Umbilical cord (tissue), 2 donors: ENCODE measurements at places on chromosomes 5 and 9. TPM values are rescaled to one million over a fixed set of nuclear protein-coding genes. Genes with fewer than 3 reads are reported as not detected.

Gene WDR38
- not detected for total RNA-seq

Gene PCDHGA3
- 2.2 TPM for total RNA-seq

Gene NREP
- total RNA-seq = 216 TPM

Gene FGD3
- 4.8 TPM for total RNA-seq

Gene PCDHAC2
- 3.4 TPM for total RNA-seq

Gene SHC3
- total RNA-seq = 3.1 TPM

Gene SPOCK1
- 28.4 TPM for total RNA-seq

Gene CDC26
- 35.2 TPM for total RNA-seq

Gene LIFR
- 82.3 TPM for total RNA-seq

Gene KIF20A
- total RNA-seq = 6.0 TPM

Gene GLDC
- total RNA-seq = 3.4 TPM

Gene LCN10
- 2.2 TPM for total RNA-seq

Gene MRPL50
- total RNA-seq = 18.8 TPM

Gene CCL21
- not detected for total RNA-seq

Gene ENTPD2
- total RNA-seq = not detected

DNA sequence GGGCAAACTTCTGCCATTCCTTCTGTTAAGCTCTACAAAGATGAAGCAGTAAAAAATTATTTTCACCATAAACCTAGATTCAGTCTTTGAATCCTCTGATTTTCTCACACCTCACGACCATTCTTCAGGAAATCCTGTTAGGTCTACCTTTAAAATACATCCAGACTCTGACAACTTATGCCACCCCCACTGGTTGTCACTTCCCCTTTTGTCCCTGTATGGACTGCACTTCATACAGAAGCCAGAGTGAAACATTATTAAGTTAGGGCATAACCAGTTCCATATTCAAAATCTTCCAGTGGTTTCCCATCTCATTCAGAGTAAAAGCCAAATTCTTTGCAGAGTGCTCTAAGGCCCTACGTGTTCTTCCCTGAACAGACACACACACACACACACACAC lies 499.8 kb downstream of the RASEF start:
- DNase-seq = no peak

GRCh38 chr5:68285075-68285840 lies 69.7 kb downstream of the PIK3R1 start:
- no peak for DNase-seq

GRCh38 chr9:90815183-90815943 lies 13.7 kb downstream of the SYK start:
- peak; percentile 38 for DNase-seq

GRCh38 chr5:142636093-142636492 lies 49.8 kb downstream of the FGF1 start:
- peak; percentile 56 for DNase-seq

DNA sequence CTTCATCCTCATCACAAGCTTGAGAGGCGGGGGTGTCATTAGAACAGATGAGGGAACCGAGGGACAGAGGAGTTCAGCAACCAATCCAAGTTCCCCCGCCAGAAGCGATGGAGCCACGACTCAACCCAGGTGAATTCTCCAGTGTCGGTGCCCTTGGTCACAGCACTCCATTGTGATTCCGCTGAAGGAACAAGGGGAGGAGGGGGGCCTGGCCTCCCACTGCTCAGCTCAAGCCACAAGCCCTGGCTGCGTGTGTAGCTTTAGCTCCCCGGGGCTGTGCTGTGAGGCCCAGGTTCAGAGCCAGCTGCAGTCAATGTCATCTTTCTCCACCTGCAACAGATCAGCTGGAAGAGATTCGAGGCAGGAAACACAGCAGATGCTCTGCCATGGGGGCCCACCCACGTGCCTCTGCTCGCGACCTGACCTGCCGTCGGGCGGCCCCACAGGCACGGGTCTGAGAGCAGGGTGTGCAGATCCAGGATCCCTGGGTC lies 72.6 kb downstream of the GTF3C4 start:
- no peak for DNase-seq

DNA sequence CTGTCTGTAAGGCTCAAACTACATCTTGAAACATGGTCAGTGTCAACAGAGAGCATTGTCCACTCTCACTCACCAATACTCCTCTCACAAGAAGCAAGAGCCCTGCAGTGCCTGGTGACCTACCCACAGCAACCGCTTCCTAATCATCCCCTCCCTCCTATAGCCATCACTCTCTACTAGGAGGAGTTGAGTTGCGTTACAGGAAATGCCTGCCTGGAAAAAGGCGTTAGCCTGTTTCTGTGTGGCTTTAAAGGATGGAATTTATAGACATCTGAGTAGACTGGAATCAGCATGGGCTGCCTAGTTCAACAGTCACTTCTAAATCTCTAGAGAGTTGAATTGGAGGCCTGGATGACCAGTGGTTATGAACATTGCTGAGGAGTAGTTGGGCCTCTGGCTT lies 108.3 kb upstream of the FER start:
- DNase-seq = peak; percentile 22

- DNase-seq = no peak
Observed at GRCh38 chr5:176412517-176413254, 3.7 kb downstream of the CLTB start.

- DNase-seq = peak; percentile 64
Observed at GRCh38 chr5:42494414-42494813, 71.2 kb downstream of the GHR start.

- DNase-seq = no peak
Observed at GRCh38 chr5:40022057-40022456, 597.3 kb upstream of the DAB2 start.

GRCh38 chr5:96812851-96813250 lies 5.1 kb upstream of the ERAP1 start:
- no peak for DNase-seq

DNA sequence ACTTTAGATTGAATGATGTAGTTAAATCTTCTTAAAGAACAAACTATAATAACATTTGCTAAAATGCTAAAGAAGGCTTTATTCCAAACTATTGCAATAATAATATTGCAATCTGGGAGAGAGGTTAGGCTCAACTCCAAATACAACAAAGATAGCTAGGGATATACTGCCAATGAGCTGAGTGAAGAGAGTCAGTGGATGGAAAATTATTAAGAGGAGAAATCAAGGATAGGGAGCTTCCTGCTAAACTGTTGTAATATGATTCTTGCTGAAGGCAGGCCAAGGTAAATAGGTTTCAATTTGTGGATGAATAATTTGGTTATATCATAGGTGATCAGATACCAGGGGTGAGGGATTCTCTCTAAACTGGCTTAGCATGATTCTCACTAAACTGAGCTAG lies 1651.5 kb downstream of the EFNA5 start:
- DNase-seq = peak; percentile 2

DNA sequence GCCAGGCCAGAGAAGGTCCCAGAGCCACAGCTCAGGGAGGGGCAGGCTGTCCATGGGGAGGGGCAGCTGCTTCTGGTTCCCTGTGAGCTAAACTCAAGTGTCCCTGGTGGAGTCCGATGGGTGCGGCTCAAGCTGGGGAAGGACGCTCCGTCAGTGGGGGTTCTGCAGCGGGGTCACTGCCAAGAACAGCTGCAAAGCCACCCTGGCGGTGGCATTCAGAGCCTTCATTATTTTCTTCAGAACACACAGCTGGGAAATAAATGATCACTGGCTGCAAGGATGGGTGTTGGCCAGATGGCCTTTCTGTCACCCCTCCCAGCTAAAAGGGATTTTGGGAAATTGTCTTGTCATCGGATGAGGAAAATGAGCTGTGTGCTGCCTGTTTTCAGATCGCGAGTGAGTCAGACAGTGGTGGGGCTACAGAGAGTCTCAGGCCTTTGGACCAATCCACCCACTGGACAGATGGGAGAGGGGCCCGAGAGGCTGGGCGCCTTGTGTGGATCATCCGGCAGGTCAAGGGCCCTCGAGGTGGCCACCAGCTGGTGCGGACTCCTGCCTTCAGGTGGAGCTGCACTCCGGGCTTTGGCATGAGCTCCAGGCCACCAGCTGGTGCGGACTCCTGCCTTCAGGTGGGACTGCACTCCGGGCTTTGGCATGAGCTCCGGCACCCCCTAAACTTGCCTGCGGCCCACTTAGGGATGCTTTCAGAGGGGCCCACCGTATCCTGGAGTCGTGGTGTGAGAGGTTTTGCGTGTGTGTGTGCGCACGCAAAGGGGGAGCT lies 17.9 kb upstream of the GFPT2 start:
- peak; percentile 33 for DNase-seq

DNA sequence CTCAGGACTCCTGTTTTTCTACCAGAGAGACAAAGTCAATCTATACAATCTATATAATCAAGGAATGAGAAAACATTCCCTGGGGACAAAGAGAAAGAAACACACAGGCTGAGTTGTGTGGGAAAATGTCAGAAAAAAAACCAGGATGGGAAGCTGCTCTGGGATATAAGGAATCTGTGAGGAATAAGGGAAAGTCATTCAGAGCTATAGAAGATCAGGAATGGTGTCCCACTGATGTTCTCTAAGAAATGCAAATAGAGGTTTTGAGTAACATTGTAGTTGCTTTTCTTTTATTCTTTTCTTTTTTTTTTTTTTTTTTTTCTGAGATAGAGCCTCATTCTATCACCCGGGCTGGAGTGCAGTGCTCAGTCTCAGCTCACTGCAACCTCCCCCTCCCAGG lies 605.9 kb upstream of the KLF4 start:
- no peak for DNase-seq

GRCh38 chr5:72108202-72109061 lies 1.2 kb downstream of the MAP1B start:
- peak; percentile 79 for DNase-seq

- DNase-seq = no peak
Observed at GRCh38 chr5:165305596-165305995, 1800.2 kb downstream of the MAT2B start.

DNA sequence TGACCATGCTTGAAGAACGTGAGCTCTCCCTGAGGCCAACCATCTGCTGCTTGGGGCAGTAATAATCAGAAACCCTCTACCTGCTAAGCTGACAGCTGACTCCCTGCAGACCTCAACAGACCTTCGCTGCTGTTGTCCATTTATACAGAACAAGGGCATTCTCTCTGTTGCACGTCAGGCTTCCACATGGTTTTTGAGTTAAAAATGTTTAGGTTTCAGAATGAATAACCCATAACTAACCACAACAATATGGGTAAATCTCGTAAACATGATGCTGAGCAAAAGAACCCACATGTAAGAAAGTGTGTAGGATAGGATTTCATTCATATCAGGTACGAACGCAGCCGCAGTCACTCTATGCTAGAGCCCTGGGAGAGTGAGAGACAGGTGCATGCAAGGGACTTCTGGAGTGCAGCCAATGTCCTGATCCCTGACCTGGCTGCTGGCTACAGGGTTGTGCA lies 348.5 kb downstream of the MED10 start:
- no peak for DNase-seq

- DNase-seq = peak; percentile 79
Observed at GRCh38 chr5:96434201-96434645, 1.2 kb upstream of the PCSK1 start.

- DNase-seq = no peak
Observed at GRCh38 chr5:178777520-178777919, 47.1 kb upstream of the ZNF354A start.

DNA sequence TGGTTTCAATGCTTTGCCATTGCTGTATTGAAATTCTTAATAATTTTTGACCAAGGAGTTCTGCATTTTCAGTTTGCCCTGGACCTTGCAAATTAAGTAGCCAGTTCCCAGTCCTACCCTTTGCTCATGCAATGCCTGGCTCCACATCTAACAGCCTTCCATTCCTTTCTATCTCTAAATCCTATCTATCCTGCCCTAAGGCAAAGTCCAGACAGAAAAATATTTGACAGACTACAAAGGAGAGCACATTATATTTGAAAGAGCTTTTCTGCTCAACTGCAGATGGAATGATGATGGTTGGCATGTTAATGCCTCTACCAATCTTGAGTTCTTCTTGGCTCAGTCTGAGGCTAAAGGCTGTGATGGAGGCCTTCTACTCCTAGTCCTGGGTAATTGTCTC lies 15.5 kb downstream of the SLC22A4 start:
- no peak for DNase-seq

DNA sequence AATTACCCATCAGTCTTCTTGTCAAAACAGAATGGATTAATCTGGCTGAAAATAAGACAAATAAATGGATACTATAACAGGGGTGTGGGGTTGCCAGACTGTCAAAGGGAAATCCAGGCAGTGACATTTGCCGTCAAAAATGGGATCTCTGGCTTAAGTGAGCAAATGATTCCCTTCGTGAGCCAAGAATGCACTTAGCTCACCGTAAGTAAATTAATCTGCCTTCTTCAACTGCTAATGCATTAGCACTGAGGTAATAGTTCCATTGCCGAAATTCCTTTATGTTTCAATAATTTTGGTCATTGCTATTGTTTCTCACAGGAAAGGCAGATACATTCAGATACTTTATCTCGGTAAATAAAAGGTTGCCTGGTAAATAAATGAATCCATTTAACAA lies 377.8 kb downstream of the KIAA0825 start:
- DNase-seq = no peak

GRCh38 chr5:38847559-38848347 lies 1.9 kb downstream of the OSMR start:
- DNase-seq = no peak

DNA sequence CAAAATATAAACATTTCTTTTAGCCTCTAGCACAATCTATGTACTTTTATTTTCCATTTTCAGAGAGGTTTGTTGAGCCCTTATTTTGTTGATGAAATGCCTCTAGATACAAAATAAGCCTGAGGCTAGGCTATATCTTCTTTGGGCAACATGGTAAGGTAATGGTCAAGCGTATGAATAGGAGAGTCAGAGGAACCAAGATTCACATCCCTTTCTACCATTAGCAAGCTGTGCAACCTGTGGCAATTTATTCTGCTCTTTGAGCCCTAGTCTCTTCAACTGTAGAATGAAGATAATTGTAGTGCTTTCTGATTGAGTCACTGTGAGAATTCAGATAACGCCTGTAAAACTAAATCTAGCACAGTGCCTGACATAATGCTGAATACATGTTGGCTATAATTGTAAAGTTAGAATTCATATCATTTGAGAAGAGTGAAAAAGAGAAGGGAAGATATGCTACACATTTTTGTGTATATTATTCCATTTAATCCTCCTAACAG lies 412.5 kb downstream of the CCDC171 start:
- no peak for DNase-seq
